ENCODE measurements at places on chromosomes 2 and 18. TPM values are rescaled to one million over a fixed set of nuclear protein-coding genes. Genes with fewer than 3 reads are reported as not detected.

The C18orf32 gene
- total RNA-seq: 20.4 TPM

The LRRTM1 gene
- not detected for total RNA-seq

The FOXD4L1 gene
- total RNA-seq: 0.17 TPM

The MBD2 gene
- 200 TPM for total RNA-seq

The MFSD6 gene
- total RNA-seq: 44.6 TPM

The C2orf66 gene
- total RNA-seq: 0.33 TPM

The RNF125 gene
- 32.6 TPM for total RNA-seq

The LYG2 gene
- total RNA-seq: not detected

The POMC gene
- total RNA-seq: 6.9 TPM

The POTEJ gene
- not detected for total RNA-seq

The ACVR1C gene
- total RNA-seq: 0.98 TPM

The DUSP19 gene
- total RNA-seq: 1.0 TPM

The VWA3B gene
- not detected for total RNA-seq

The ACVR2A gene
- total RNA-seq: 2.0 TPM

The INO80B gene
- total RNA-seq: 51.8 TPM

The PLEKHM3 gene
- 6.6 TPM for total RNA-seq

The RIT2 gene
- total RNA-seq: not detected

The SLC4A5 gene
- 0.93 TPM for total RNA-seq

The CNTNAP5 gene
- total RNA-seq: not detected

The DOK6 gene
- total RNA-seq: not detected

The ELAC1 gene
- total RNA-seq: 6.8 TPM

The EVA1A gene
- total RNA-seq: not detected

The WIPF1 gene
- total RNA-seq: 280 TPM

The SCTR gene
- not detected for total RNA-seq

The SERPINB7 gene
- total RNA-seq: not detected

The TCF23 gene
- not detected for total RNA-seq

The KIF1A gene
- 0.47 TPM for total RNA-seq

The ABCG5 gene
- not detected for total RNA-seq

The COLEC12 gene
- not detected for total RNA-seq
